ENCODE measurements at places on chromosomes 2 and 18.

- no peak for DNase-seq
Measured at GRCh38 chr18:22829781-22830180, 103.3 kb upstream of the RBBP8 start.

DNA sequence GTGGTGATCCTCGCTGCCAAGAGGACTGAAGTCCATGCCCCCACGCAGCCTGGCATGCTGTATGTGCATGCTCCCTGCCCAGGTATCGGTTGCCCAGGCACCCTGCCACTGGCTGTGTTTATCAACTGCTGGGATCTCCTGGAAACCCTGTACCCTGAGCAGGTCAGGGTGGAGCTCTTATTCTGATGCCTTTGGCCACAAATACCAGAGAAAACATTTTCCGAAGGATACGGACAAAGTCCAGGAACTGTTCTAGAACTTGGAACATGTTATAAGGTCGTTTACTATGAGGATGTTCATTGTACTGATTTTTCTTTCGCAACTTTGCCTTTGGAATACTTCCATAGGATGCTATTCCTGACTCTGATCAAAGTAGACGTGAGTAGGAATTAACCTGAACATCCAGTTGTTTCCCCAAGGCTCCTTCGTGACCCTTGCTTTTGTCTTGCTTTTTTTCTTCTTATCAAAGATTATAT lies 55.2 kb downstream of the TMEM17 start:
- no peak for DNase-seq

- no peak for DNase-seq
Measured at GRCh38 chr2:14401873-14402272, 230.6 kb upstream of the LRATD1 start.

DNA sequence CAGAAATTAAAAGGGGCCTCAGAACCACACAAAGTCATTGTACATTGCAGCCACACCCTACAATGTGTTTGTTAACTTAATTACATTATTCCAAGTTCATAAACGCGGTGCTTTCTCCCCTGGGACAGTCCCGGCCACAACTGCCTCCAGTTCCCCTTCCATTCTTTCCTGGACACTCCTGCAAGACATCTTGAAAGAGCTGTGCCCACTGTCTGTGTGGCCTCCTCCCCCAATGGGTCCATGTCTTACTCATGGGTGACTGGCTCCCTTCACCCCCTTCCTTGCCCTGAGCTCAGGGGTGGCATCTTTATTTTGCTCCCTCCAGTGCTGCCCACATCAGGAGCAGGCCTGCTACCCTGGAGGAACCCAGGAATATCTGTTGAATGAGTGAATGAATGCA lies 287.7 kb downstream of the MYT1L start:
- DNase-seq, result no peak

- no peak for DNase-seq
Measured at GRCh38 chr2:152944099-152944498, 225.7 kb downstream of the ARL6IP6 start.

DNA sequence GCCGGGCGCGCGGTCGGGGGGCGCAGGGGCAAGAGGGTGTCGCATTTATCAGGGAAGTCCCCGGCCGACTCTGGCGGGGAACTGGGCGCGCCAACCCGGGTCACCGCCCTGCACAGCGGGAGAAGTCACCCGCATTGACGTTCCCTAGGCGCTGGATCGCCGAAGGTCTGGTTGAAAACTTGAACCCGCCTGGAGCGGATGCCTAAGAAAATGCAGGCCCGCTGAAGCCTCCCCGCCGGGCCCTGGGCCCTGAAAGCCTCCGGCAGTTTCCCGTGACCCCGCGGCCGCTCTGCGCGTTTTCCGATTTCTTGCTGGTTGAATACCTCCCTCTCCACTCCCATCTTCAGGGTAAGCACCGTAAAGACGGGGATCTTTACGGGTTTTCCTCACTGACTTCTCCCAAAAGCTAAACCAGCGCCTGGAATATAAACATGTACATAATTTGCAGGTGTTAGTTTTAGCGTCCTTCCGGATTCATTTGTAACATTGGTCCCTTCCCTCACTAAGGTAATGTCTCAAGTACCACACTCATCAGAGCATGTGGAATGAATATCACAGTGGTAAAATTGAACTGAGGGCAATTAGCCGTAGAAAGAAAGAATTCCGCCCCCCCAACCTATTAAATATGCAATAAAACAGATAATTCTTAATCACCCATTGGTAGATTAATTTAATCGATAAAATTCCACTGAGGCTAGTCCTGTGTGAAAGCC lies 675 bp upstream of the SPIRE1 start:
- DNase-seq, result no peak

DNA sequence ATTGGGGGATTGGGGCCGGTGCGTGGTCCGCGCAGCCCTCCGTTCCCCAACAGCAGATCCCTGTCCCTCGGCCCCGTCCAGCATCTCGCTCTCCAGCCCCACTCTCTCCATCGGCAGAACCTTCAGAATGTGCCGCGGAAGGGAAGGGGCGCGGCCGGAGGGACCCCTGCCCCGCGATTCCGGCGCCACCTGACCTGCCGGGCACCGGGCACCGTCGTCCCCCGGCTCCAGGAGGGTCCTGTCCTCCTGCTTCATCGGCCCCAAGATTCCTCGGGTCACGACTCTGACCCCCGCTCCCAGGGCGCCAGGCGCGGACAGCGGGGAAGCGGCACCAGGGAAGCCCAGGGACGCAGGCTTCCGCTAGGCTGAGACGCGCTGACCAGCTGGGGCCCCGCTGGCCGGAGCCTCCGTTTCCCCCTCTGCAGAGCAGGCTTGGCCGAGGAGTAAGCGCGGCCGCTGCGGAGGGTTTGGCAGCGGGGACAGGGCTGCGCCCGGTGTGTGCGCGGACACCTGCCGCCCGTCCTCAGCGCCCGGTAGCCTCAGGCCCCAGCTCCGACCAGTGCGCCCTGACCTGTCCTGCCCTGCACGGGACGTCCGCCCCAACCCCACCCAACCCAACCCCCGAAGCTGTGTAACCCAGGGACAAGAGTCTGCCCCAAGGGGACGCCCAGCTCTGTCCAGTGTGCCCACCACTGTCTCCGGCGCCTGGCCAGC lies 16.8 kb upstream of the BOK start:
- DNase-seq, result no peak

DNA sequence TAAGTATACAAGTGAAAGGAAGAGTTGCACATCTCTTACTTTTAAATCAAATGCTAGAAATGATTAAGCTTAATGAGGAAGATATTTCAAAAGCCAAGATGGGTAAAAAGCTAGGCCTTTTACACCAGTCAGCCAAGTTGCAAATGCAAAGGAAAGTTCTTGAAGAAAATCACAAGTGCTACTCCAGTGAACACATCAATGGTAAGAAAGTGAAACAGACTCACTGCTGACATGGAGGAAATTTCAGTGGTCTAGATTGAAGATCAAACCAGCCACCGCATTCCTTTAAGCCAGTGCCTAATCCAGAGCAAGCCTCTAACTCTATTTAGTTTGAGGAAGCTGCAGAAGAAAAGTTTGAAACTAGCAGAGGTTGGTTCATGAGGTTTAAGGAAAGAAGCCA lies 79.1 kb downstream of the RBBP8 start:
- no peak for DNase-seq
